ENCODE measurements at places on chromosomes 11 and 22.

- no peak for DNase-seq
Observed at GRCh38 chr11:126359431-126360048, 4.1 kb downstream of the ST3GAL4 start.

GRCh38 chr11:8190431-8190830, 21.6 kb upstream of the RIC3 start:
- DNase-seq: no peak

- no peak for DNase-seq
Observed at GRCh38 chr11:88183233-88183632, 8.0 kb upstream of the RAB38 start.

- no peak for DNase-seq
Observed at GRCh38 chr22:41094041-41094593, 1.7 kb downstream of the EP300 start.

DNA sequence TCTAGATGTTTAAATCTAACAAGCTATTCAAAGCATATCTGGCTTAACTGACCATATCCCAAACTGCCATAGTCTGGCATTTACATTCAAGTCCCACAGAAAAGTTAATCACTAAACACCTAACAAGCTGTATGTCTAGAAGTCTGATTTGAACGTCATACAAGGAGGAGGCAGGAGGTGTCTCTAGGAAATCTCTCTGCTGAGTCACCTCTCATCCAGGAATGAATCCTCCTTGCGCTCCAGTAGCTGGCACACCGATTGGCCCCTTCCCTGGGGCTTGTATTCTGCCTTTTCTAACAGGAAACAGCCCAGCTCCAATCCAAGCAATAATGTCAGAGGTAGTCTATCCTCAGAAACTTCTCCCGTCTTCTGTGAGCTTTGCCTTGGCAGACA, 31.8 kb downstream of the FEZ1 start:
- DNase-seq: no peak

DNA sequence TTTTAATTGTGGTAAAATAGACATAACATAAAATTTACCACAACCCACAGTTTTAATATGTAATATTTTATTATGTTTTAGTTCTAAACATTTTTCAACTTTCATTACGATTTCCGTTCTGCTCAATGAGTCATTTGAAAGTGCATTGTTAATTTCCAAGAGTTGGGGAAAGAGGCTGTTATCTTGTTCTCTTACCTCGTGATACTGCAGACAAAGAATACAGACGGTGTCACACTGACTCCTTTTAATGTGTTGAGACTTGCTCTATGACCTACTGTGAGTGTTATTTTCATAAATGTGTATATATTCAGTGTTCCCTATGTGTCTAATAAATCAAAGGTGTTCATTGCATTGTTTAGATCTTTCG, 10.8 kb upstream of the RAC2 start:
- no peak for DNase-seq

DNA sequence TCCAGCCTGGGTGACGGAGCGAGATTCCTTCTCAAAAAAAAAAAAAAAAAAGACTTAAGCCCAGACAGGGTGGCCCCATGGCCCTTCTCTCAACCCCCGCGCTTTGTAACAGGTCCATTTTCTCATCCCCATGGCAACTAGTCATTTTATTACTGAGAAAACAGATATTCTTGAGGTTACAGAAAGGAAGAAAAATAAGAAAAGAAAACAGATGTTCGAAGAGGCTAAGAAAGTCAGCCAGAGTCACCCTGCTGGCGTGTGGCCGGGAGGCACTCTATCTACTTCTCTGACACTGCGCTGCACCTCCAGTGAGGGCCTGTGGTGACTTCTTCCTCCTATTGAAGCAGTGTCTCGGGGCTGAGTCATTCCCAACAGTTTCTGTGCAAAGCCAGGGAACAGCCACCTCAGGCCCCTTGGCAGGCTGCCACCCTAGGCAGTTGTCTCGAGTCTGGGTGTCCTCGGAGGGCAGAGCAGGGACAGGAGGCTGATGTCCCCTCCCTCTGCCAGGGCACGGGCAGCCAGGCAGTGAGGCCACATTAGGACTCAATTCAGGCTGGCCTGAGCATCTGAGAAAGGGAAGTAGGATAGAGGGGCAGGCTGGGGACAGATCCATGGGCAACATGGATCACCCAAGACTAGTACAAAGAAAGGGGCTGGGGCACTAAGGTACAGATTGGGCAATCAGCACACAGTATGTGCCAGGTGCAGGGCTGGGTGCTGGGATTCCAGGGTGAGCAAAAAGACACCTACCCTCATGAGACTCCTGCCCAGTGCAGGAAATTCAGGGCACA, 16.4 kb upstream of the SYVN1 start:
- DNase-seq: no peak

DNA sequence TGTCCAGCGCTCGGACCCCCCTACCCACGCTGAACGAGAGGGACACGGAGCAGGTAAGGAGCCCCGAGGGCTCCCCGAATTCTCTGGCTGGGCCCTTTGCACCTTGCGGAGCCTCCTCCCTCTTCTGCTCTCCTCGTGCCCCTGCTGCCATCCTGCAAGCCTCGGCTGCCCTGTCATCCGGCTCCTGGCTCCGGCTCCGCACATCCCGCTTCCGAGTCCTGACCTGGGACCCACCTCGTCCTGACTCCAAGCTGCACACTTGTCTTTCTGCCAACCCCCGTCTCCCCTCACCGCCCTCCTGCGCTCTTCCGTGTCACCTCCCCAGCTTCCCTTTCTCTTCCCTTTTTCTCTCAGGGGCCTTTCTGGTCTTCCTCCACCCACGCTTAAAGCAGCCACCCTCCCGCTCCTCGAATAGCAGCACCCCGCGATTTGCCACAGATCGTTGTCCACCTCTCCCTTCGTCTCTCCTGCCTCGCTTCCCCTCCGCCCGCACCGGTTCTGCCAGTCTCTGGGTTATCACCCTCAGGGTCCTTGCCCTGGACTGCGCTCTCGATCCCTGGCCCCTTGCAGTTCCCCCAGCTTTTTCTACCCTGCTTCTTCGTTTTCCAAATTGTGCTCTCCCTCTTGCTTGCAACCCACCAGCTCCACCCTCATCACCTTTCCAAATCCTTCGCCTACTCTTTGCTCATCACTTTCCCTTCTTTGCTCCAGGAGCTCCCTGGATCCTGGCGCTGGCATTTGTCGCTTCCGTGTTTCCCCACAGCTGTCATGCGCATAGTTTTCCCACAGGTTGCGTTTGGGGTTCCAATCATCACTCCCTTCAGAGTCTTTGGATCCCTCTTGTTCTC, 822 bp downstream of the MARK2 start:
- DNase-seq: no peak

DNA sequence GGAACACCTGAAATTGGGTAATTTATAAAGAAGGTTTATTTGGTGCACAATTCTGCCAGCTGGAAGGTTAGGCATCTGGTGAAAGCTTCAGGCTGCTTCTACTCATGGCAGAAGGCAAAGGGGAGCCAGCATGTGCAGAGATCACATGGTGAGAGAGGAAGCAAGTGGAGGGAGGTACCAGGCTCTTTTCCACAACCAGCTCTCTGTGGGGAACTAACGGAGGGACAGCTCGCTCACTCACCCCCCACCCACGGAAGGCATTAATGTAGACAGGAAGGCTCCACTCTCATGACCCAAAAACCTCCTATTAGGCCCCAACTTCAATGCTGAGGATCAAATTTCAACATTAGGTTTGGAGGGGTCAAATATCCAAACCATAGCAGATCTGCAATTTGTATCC, 75.6 kb upstream of the ARHGAP32 start:
- no peak for DNase-seq

- no peak for DNase-seq
Observed at GRCh38 chr22:37204045-37204655, 8.1 kb downstream of the SSTR3 start.

GRCh38 chr11:73200256-73200655, 17.8 kb upstream of the P2RY2 start:
- no peak for DNase-seq

GRCh38 chr11:102564110-102564509, 33.6 kb upstream of the MMP7 start:
- DNase-seq: no peak

GRCh38 chr22:31244046-31244942, 32.2 kb downstream of the LIMK2 start:
- no peak for DNase-seq

DNA sequence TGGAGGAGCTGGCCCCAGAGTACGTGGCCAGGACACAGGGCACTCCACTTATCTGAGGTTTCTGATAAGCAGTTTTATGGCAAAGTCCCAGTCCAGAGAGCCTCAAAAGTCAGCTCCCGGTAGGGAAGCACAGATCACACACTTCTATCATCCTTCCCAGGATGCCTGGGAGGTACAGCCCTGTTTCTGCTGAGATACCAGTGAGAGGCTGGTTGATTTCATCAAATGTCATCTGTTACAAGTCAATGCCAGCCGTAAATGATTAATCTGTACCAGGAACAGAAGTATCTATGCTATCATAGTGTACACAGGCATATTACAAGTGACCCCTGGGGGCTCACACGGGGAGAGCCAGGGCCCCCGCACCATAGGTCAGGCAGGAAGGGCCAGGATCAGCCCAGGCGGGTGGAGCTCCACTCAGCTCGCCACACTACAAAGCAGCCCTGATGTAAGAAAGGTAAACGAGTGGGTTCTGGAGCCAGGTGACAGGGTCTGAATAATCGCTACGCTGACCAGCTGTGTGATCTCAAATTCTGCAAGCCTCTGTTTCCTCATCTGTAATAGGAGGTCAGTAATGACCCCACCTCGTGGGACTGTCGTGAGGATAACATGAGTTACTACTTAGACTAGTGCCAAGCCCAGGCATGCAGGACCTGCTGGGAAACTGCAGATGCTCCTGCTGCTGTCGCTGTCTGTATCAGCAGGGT, 17.6 kb downstream of the PLA2G6 start:
- DNase-seq: no peak

DNA sequence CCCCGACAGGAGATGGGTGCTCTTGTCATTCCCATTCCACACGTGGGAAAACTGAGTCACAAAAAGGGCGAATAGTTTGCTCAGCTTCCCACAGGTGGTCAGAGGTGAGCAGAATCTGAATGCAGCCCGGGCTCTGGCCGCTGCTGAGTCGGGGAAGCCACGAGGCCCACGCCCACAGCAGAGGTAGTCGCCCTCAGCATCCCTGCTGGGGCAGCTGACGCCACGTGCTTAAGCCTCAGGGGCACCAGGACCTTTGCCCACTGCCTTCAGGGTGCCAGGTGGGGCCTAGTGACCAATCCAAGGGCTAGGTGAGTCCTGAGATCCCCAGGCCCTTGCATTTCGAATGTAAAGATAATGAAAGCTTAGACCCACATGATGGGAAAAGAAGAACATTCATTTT, 24.2 kb upstream of the ARFGAP3 start:
- DNase-seq: no peak

- no peak for DNase-seq
Observed at GRCh38 chr11:12897867-12898266, 111.2 kb upstream of the RASSF10 start.

DNA sequence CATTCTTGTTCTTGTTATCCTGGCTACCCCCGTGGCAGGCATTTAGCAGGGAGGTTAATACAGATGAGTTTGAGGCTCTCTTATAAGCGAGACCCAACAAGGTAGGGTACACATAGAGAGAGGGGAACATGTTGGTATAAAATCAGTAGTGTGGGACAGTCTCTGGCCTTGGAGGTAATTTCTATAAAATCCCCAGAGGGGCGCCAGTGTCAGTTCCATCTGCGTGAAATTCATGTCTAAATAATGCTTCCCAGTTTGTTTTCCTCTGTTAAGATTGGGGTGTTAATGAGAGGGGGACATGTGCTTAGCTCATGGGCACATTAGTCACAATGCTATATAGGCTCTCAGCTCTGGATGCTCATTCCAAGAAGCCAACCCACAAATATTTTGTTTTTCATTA, 150.7 kb downstream of the MYO18B start:
- DNase-seq: no peak

DNA sequence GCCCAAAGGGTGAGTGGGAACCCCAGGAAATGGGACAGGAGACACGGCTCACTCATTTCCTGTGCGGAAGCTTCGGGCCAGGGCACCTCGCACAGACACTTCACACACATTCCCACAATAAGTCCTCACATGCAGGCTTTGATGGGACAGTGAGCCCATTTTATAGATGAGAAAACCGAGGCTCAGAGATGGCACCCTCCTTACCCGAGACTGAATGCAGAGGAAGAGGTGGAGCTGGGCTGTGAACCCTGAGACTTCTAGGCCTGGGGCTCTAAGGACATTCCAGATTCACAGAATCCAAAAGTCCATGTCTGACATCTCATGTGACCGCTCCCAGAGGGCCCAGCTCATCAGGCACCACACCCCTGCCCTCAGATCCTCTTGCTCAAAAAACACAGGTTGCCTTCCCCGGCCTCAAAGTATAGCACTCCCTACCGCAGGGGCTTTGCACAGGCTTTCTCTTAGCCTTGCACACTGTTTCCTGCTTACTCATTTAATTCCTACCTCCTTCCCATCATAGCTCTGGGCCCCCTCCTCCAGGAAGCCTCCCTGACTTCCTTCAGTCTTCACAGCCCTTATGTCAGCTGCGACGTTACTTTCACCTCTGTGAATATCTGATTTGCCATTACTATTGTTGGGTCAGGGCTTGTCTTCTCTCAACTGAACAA, 57.1 kb upstream of the TCF20 start:
- DNase-seq: no peak

GRCh38 chr11:27525824-27526516, 19.4 kb upstream of the LIN7C start:
- DNase-seq: no peak

All from stimulated activated CD4-positive, alpha-beta T cell treated with anti-CD3 and anti-CD28 coated beads, TNF-alpha, amount 100 ng/mL, for 1 hour (primary cell).